HT1080 (cell line): ENCODE measurements at places on chromosomes 3 and 15. TPM values are rescaled to one million over a fixed set of nuclear protein-coding genes. Genes with fewer than 3 reads are reported as not detected.

SYNM gene
- total RNA-seq: 0.82 and 0.94 TPM in 2 replicates

AGBL1 gene
- 0.03 TPM in 1 of 2 replicates, not detected in the other for total RNA-seq

IMPG2 gene
- 0.03 TPM in 1 of 2 replicates, not detected in the other for total RNA-seq

CSPG5 gene
- total RNA-seq: 0.47 and 0.93 TPM in 2 replicates

GPR149 gene
- not detected in 2 replicates for total RNA-seq

CTXN2 gene
- total RNA-seq: not detected in 2 replicates

KIF7 gene
- 0.16 and 0.37 TPM in 2 replicates for total RNA-seq

HYAL1 gene
- 0.40 and 0.43 TPM in 2 replicates for total RNA-seq

PLXNA1 gene
- total RNA-seq: 133 and 163 TPM in 2 replicates

MESP2 gene
- not detected in 2 replicates for total RNA-seq

CCRL2 gene
- total RNA-seq: 2.6 and 3.7 TPM in 2 replicates

HHATL gene
- not detected in 2 replicates for total RNA-seq

ATP13A4 gene
- not detected in 2 replicates for total RNA-seq

RASL12 gene
- not detected in 2 replicates for total RNA-seq

CLDN18 gene
- not detected in 2 replicates for total RNA-seq

GPR27 gene
- total RNA-seq: not detected in 2 replicates

CPEB1 gene
- total RNA-seq: 0.11 and 0.94 TPM in 2 replicates

NRROS gene
- 4.0 and 7.1 TPM in 2 replicates for total RNA-seq

ARPIN gene
- 3.0 and 3.1 TPM in 2 replicates for total RNA-seq

TMCO5A gene
- not detected in 2 replicates for total RNA-seq

AEN gene
- 137 and 162 TPM in 2 replicates for total RNA-seq

SLC15A2 gene
- not detected in 2 replicates for total RNA-seq

STAB1 gene
- total RNA-seq: not detected in 2 replicates

LTK gene
- 0.03 TPM in 1 of 2 replicates, not detected in the other for total RNA-seq
